ENCODE measurements at places on chromosomes 2 and 18.
A peak's percentile ranks its signal among the peaks of the same experiment; 100 is the strongest.

GRCh38 chr2:9638532-9638931 is 7.7 kb upstream of the YWHAQ start:
- DNase-seq: peak; percentile 83

DNA sequence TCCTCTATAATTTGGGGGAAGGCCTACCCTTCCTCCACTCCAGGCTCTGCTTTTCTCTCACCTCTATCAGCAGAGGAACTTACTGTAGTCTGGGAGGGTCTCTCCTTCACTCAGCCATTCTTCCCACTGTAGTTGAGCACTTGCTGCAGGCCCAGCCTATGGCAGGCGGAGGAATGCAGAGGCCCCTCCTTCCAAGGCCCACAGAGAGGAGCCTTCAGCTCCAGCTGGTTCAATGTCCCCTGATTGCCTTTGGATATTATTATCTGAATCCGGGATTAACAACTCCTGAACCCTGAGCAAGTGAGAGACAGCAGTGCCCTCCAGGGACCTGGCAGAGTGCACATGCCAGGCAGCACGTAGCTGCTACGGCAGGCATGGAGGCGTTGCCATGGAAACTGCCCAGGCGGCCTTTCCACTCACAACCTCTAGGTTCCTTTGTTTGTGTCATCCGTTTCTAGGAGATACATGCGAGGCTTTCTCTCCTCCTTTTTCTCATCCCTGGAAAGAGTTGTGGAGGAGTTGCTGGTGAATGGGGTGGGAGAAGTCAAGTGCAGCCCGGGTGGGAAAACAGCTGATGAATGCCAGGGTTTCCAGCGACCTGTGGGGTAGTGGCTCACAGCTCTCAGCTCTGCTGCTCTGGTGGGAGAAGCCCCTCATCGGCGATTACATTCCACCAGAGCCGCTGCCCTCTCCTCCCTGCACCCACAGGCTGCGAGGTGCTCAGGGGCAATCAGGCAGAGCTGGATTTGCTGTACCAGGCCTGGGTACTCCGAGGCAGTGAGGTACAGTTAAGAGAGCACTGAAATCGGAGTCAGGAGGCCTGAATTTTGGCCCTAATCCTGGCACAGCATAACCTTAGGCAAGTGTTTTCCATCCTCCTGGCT is 55.3 kb upstream of the HK2 start:
- peak; percentile 79 for DNase-seq

DNA sequence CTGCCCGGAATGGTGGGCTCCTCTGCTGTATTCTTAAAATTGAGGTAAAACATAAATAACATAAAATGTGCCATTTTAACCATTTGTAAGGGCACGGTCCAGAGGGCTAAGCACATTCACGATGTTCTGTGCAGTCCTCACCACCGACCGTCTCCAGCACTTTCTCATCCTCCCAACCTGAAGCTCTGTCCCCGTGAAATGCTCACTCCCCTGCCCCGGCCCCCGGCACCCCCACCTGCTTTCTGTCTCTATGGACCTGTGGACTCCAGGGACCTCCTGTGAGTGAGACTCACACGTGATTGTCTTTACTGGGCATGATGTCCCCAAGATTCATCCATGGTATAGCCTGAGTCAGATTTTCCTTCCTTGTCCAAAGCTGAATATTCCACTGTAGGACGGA is 38.7 kb upstream of the CTDP1 start:
- DNase-seq: peak; percentile 29

- DNase-seq: no peak
Measured at GRCh38 chr18:29154758-29155725, 978.1 kb upstream of the CDH2 start.

- no peak for DNase-seq
Measured at GRCh38 chr2:11524470-11524869, 9.4 kb upstream of the GREB1 start.

- no peak for DNase-seq
Measured at GRCh38 chr2:224893848-224894247, 148.4 kb downstream of the DOCK10 start.

GRCh38 chr2:167005096-167005495 is 116.8 kb downstream of the XIRP2 start:
- no peak for DNase-seq

GRCh38 chr2:25265802-25266201 is 75.9 kb downstream of the DNMT3A start:
- DNase-seq: no peak

All from islet precursor cell (in vitro differentiated cells).